Memory B cell (primary cell): ENCODE measurements at places on chromosomes 7 and 10.
A peak's percentile ranks its signal among the peaks of the same experiment; 100 is the strongest.

DNA sequence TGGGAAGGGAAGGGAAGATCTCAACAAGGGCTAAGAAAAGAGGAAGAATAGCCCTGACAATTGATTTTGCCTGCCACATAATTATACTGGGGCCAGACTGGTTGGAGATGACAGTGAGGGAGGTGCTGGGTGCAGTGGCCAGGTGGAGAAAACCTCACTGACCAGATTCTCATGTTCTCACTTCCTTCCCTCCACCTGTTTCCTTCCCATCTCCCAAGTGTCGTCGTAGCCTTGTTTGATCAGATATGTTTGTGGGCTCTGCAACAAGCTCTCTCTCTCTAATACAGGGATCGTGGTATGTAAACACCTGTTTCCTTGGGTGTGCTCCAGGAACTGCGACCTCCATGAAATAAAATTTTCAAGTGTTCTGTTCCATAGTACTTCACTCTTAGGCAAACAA is 60.2 kb downstream of the VCL start:
- no peak for DNase-seq

DNA sequence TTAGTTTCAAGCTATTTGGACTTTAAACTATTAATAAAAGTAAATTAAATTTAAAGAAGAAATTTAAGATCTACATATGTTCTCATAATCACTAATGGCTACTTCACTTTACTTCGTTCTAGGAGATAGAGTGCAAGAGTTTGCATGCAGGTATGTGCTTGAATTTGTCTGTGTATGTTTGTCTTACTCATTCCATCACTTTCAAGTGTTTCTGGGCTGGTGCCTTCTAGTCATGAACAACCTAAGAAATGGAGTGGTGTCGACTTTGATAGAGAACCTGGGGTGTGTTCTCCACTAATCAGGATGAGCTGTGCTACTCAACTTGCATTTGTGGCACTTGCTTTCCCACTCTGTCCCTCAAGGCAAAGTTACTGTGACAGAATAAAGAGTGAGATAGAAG is 169.9 kb downstream of the KCND2 start:
- no peak for DNase-seq

- peak; percentile 21 for DNase-seq
These were observed 40.6 kb downstream of the CYP17A1 start for GRCh38 chr10:102796407-102797176.

- no peak for DNase-seq
These were observed 8.9 kb downstream of the AGFG2 start for GRCh38 chr7:100547872-100548271.

DNA sequence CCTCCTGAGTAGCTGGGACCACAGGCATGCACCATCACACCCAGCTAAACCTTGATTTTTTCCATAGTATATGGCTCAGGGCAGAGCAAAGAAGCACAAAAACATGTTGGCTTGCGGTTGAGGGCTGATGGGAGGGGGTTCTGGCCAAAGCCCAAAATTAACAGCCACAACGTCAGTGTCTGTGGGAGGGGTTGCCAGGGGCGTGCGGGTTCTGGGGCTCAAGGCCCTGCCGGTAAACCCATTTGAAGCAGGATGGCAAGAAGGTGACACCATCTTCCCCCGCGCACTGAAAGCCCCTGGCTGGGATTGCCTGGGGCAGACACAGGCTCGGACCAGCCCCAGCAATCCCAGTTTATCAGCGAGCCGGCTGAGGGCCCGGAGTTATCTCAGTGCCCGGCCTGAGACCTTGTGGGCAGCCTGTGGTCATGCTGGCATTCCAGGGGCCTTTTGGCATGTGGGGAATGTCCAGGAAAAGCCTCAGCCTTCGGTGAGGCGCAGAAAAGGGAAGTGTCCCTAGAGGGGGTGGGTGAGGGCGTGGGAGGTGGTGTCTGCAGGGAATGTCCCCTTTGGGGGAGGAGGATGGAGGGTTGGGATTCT is 167.7 kb upstream of the TNRC18 start:
- DNase-seq, result no peak

DNA sequence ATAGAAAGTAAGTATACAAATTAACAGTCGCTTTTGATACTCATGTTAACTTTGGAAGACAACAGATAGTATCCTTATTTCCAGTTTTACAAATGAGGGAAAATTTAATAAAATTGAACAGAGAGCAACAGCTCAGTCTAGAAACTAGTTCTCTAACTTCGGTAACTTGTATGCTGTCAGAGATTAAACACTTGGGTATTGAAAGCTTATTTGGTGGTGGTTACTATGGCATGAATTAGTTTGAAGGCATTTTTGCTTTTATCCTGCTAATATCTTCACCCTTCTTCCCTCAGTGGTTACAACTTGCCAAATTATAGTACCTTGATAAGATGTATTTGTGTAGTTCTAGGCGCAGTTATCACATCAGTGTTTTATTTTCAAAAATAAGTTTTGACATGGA is 7.2 kb downstream of the WAC start:
- DNase-seq, result no peak

DNA sequence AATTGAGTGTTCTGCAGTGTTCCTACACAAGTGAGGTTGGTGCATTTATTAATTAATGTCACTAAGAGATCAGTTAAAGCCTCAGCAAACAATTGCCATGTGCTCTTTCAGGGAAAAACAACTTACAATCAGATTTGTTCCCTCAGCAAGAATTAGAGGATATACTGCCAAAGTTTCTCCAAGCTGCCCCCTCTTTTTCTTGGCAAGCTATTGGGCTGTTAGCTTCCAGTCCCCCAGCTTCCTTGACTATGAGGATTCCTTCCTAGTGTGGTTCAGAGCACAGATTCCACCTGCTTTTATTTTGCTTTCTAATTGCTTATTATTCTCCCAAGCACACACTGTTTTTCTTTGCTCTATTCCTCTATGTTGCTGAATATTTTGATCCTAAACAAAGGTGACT is 112.7 kb downstream of the RBM20 start:
- DNase-seq, result no peak

DNA sequence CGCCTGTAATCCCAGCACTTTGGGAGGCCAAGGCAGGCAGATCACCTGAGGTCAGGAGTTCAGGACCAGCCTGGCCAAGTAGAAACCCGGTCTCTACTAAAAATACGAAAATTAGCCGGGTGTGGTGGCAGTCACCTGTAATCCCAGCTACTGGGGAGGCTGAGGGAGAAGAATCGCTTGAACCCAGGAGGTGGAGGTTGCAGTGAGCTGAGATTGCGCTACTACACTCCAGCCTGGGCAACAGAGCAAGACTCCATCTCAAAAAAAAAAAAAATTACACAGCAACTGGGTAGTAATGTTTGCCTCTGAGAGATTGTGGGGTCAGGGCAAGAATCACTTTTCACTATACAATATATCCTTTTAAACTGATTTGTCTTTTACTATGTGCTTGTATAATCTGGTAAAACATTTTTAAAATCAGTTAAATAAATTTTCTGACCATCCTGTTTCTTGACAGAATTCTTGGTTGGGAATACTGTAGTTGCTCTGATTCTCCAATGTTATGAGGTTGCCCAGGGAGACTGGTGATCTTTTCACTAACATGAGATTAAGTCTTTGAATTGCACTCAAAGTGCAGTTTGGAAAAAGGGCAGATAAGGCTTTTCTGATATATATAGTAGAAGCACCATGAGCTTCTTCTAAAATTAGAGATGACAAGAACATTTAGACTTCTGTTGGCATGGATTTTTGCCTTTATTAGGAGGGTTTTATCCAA is 1.5 kb downstream of the ENTPD7 start:
- no peak for DNase-seq

- no peak for DNase-seq
These were observed 187.7 kb downstream of the JAZF1 start for GRCh38 chr7:27992755-27993493.

- DNase-seq, result no peak
These were observed 28.9 kb upstream of the DDC start for GRCh38 chr7:50594136-50594535.

DNA sequence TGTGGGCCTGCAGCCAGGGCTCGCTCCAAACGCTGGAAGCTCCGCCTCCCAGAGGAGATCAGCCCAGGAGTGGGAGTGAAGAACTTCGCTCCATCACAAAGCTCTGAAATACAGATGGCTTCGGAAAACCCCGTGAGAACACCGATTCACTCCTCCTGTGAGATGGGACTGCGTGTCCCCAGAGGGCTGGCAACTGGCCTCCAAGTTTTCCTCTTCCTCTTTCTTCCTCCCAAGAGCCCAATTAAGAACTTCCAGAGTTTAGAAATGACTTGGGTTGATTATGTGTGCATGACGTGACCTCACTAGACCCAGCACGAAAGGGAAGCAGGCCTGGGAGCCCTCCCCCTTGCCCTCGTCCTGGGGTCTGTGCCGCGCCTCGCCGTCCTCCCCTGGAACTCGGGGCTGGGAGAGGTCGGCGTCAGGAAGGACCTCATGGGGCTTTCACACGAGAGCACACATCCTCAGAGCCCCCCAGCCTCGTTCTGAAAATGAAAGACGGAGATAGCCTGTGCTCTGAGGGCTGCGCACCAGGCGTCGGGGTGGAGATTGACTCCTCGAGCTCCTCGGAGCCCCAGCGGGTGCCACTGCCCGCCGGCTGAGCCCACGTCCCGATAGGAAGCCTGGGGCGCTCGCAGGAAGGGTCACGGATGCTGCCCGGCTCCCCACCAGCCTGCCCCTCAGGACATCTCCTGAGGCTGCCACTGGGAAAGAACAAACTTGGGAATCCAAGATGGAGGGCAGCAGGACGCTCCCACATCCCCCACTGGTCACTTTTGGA is 37.8 kb downstream of the PTPRN2 start:
- no peak for DNase-seq

GRCh38 chr10:51993475-51993874 is 294.1 kb upstream of the CSTF2T start:
- DNase-seq, result no peak

DNA sequence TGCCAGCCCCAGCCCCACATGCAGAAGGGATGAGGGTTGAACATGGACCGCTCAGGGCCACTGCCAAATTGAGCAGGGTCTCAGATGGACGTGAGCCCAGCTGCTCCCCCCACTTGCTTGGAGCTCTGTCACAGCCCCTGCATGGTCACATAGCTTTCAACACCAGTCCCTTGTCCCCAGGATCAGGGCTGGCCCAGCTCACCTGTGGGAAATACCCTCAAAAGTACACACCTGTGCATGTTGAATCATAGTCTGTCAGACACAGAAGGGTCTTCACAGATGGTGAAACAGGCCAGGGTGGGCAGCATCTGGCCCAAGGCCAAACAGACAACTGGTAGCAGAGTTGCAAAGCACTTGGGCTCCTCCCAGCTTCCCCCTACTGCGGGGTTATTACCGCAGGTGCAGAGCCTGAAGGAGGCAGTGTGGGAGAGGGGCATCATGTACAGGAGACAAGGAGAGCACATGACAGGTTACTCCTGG is 77.6 kb upstream of the UNC5B start:
- DNase-seq, result no peak

- DNase-seq, result no peak
These were observed 75.1 kb downstream of the DNAH11 start for GRCh38 chr7:21617916-21618390.

DNA sequence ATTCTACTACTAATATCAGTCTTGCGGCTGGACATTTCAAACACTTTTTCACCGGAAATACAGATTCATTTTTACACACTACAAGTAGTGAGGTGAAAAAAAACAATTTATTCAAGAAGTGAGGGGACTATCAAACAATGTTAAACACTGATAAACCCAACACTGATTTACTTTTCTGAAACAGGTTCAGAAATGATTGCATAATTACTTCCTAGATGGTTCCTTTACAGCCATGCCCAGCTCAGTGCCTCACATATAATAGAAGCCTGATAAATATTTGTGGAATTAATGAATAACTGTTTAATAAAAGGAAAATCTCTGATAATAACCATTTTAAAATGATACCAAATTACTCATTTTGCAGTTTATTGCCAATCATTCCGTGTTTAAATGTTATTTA is 34.6 kb downstream of the FRA10AC1 start:
- no peak for DNase-seq

DNA sequence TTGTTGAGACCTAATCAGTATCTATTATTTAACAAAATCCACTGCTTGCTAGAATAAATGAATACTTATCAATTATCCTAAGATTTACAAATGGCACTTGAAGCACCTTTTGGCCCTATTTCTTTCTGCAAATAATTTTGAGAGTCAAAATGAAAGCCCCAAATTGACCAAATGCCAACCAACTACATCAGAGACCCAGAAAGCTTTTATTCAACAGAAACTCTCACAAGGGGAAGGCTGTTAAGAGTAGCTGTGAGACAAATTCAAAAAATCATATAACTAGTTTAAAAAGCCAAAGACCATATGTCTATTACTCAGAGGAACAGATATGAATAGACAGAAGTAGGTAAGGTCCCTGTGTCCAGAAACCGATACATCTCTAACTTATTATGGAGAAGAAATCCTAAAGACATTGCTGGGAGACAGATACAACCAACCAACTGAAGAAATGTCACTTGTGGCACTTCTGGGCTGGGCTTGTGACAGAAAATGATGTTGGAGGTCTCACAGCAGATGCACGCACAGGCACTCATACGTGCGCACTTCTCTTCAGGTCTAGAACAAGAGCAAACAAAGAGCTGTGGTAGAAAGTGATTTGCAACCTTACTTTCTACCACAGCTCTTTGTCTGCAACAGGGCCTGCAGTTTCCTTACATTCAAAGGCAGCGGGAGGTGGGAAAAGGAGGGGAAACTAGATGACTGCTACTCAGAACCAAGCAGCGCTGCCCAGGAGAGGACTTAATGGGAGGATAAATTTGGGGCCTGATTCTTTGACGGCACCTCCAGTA is 58.6 kb upstream of the KCNIP2 start:
- no peak for DNase-seq

DNA sequence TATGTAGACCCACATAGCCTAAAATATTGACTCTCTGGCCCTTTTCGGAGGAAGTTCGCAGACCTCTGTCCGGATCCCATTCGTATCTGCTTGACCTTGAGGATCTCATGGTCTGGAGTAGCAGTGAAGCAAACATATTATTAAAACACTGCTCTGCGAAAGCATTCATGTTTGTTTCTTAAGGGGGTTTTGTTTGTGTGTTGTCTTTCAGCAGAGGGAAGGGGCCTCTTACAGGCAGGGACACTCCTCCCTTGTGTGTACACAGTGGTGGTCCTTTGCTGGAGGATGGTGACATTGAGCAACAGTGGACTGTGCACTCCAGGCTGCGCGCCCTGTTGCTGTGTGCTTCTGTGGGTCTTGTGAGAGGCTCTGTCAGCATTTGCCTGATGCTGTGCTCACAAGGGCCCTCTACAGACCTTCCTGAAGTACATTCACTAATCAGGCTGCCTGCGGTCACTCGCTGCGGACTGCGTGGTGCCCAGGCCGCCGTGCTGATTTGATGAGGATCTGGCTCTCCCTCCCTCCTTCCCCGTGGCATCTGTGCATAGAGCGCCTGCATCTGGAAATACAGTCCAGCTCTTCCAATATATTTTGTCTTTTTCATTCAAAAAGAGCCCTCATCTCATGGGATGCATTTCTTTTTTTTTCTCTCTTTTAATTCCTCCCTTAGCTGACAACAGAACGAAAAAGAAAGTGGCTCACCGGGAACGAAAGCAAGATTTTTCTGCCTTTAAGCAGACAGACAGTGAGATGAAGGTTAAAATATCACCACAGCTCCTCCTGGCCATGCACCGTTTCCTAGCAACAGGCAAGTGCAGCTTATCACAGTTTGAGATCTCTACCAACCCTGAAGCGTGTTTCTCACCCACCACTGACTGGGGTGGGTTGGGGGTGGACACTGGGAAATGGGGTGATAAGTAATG is 135.8 kb downstream of the CNNM2 start:
- DNase-seq, result no peak

- no peak for DNase-seq
These were observed 186.4 kb downstream of the NPSR1 start for GRCh38 chr7:34844406-34844805.

- DNase-seq, result no peak
These were observed 21.3 kb downstream of the TIAL1 start for GRCh38 chr10:119575506-119575905.

GRCh38 chr10:10128387-10128786 is 889.3 kb upstream of the CELF2 start:
- DNase-seq, result no peak
